Urothelium cell line (cell line): ENCODE measurements at places on chromosomes 7 and 10.

- DNase-seq: no peak
Measured at GRCh38 chr10:77909749-77910375, 16.7 kb downstream of the DLG5 start.

DNA sequence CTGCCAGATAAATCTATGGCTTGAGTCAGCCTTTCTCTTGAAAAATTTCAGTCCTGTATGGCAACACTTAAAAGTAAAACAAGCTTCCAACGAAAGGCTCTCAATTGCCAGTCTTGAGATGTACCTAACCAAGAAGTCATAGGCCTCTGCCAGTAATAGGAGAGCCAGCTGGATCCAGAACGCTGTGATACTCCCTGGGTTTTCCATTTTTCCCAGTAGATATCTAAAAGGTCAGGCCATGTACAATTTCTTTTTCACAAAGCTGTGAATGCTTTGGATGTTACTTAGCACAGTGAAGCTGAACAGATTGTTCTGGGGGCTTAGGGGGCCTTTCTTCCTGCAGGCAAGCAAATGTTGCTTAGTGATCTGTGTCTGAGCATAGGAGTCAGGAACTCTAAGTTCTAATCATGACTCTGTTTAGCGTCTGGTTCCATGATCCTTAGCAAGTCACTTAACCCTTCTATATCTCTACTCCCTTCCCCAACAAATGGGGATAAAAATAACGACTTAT lies 86.5 kb downstream of the ARMH3 start:
- DNase-seq: no peak

- DNase-seq: no peak
Measured at GRCh38 chr10:119431034-119431772, 111.3 kb downstream of the RGS10 start.

DNA sequence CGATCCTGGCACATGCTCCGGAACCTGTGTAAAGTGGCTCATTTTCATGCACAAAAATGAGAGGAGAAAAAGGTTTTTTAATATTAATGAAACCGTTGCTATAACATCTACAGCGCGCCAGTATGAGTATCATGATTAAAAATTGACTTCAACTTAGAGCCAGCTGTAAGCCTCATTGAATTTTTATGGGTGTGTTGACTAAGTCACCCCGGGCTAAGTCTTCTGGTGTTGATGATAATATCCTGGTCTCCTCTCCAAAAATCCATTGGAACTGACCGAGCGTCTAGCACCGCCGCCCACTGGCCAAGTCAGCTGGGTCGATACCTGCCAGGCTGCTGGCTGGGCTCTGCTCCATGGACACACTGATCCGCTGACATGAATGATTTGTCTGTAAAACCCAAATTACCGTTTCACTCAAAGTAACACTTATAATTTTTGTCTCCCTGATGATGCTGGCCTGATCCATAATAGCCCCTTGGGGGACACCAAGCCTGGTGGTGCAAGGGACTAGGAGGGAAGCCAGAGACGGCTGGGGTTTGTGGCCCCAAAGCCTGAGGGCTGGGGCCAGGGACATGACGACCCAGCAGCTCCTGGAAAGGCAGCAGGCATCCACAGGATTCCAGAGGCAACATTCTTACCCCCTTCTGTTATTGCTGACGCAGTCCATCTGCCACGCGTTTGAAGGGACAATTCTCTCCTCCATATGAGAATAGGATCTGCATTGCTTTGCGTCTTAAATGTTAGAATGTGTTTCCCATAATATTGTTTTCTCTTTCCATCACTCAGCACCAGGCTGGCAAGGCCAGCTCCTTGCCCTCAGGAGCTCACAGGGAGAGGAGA lies 131.0 kb upstream of the PPP2R2D start:
- DNase-seq: no peak

- DNase-seq: peak; percentile 60
Measured at GRCh38 chr10:12067336-12067735, 1.4 kb upstream of the DHTKD1 start.

GRCh38 chr7:126608339-126608776 lies 644.4 kb downstream of the GRM8 start:
- peak; percentile 42 for DNase-seq

DNA sequence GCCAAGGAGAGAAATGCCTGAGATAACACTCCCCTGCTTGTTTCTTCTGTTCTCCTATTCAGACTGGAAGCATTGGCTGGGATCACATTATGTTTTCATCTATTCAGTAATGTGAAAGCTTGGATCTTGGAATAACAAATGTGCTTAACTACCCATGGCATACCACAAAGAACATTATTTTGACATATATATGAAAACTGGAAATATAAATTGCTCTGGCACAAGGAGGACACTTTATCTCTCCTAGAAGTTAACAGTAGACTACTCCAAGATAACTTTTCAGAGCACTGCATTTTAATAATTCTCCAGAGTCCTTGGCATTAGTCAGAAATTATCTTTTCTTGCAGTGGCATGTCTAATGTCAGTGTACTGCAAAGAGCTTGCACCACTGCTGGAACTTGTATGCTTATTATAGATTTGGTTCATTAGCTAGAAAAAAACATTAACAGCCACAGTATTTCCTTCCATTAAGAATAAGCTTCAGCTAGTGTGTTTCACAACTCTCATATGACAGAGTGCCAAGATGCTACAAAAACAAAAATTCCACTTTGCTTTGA lies 169.3 kb upstream of the LRRN3 start:
- DNase-seq: no peak

DNA sequence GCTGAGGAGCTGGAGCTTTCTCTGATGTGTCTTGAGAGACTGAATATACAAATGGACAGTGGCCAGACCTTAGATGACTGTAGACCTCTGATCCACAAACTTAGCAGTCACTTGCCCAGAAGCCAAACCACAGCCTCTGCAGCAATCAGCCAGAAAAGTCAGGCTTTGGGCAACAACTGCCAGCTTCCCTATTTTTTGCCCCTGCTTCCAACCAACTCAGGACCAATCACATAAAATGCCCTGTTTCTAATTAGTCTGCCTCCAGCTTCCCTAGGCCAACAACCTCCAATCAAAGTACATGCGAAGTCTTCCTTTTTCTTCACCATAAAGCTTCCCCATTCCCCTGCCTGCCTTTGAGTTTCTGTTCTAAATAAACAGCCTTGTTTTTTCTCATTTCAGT lies 37.8 kb upstream of the CACUL1 start:
- no peak for DNase-seq

- DNase-seq: no peak
Measured at GRCh38 chr7:55308186-55308929, 56.8 kb upstream of the LANCL2 start.

GRCh38 chr10:15172306-15172840 lies 3.9 kb upstream of the NMT2 start:
- no peak for DNase-seq

DNA sequence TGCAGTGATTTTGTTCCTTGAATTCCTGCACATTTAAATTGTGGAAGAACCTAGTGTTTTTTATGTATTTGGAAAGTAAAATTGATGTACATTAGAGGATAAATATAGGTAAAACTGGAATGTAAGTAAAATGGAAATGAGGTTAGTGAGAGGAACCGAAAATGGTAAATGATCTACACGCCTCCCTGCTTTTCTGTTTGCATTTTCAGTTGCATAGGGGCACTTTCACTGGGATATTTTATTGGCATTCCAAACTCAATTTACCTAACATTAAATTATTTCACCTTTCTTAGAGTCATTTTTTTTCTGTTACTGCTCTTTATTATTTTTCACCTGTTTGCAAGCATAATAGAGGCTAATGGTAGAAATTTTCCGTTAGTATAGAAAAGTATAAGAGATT lies 8.0 kb downstream of the CDK13 start:
- no peak for DNase-seq

DNA sequence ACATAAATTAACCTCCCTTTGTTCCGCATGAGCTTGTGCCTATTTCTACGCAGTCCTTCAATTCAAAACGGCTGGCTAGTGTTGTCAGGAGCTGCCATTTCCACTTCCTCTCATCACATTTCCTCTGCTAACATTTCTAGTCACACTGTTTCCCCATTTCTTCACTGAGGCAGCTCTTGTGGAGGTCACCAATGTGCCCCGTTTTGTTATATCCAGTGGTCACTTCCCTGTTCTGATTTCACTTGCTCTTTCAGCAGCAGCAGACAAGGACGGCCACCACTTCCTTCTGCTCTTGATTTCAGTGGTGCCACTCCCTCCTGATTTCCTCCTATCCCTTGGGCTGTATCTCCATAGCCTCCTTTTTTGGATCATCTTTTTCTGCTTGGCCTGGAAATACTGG lies 64.8 kb upstream of the SEC61G start:
- DNase-seq: no peak

DNA sequence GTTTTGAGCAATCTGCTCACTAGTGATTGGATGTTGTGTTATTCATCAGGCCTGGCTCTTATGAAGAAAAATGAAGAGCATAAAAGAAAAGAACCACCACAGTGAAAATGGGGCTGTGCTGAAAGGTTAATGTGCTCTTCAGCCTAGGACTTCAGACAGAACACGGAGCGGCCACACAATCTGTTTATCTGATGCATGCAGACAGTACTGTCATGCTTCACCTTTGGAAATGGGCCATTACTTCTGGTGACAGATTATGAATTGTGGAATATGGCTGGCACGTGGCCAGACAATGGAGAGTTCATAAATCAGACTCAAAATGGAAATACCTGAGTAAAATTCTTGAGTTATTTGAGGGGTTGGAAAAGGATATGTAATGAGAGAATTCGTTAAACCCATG lies 86.0 kb upstream of the NOBOX start:
- no peak for DNase-seq
